Amygdala (tissue), 56 donors: ENCODE measurements at places on chromosomes 4 and X.

DNA sequence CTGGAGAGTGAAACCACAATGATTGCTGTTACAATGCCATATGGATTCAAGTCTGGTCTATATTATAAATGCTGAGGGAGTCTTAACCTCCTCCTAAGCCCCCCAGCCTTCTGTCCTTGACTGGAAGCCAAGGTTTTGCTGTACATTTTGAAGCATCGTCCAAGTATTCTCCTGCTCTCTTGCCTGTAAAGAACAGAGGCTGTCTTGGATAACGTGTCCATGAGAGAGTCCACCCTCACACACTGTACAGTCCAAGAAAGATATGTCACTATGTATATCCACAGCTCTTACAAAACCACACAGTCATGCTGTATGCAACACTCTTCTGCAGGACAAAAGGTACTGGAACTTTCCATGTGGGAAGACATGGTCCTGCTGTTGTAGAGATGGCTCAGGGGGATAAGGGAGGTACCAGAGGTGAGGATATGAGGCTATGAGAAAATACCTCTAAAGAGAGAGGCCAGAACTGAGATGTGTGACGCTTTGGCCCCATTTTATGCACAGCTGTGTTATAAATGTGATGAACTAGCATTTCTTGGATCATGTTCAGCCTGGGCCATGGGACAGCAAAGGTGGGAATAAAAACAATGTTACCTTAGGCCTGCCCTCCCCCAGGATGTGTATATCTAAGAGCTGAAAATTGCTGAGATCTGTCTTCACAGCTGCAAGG lies 678.6 kb downstream of the IQCM start:
- no peak for DNase-seq

GRCh38 chr4:141058591-141059512 lies 74.4 kb downstream of the RNF150 start:
- DNase-seq, result no peak

GRCh38 chrX:35090801-35091200 lies 148.2 kb downstream of the FAM47B start:
- no peak for DNase-seq

- DNase-seq, result no peak
Observed at GRCh38 chrX:144916785-144917184, 330.5 kb upstream of the SPANXN1 start.

- DNase-seq, result no peak
Observed at GRCh38 chr4:163367651-163368050, 24.0 kb downstream of the NPY5R start.

- no peak for DNase-seq
Observed at GRCh38 chr4:112589206-112589605, 47.5 kb downstream of the ZGRF1 start.

DNA sequence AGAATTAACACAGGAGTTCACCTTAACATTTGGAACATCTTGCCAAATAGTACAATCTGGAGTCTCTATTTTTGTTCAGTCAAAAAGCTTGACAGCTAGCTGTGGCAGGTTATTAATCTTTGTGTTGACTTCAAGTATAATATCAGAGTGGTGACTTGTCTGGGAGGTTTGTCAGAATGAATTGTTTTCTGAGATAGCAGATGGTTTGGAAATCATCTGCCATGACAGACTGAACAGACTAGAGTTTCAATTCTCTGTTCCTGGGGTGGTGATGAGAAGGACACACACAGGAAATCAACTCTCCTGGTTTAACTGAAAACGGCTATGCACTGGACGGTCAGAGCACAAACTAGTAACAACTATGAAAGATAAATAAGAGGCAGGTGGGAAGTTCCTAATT lies 203.3 kb upstream of the EMCN start:
- no peak for DNase-seq

DNA sequence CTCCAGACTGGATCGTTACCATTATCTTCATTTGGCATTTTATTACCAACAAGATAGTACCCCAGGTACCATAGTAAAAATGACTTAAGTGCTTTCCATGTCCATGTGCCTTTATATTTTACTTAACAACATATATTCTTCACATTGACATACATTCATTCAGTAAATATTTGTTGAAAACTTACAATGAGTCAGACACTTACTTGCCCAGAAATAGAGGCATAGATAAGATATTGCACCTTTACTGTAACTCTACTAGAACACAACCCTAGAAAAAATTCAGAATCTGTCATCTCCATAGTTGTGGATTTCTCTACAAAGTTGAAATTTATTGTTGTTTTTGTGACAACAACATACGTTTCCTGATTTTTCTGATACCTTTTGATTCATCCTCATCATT lies 640.6 kb downstream of the RPA4 start:
- no peak for DNase-seq

GRCh38 chr4:89574176-89574575 lies 262.8 kb downstream of the SNCA start:
- no peak for DNase-seq

- DNase-seq, result no peak
Observed at GRCh38 chr4:91764085-91764484, 539.7 kb upstream of the GRID2 start.

DNA sequence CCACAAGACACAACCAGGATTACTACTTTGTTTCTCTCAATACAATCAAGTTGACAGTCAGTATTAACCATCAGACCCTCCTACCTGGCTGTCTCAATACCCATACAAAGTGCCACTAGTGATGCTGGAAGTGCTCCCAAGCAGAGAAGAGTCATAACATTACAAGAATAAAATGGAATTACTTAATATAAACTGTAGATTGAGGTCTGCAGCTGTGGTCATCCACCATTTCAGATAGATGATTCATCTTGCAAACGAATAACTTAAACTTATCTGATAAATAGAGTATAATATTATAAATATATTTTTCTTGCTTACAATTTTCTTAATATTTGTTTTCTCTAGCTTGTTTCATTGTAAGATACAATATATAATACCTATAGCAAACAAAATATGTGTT lies 1034.2 kb upstream of the PCDH10 start:
- DNase-seq, result no peak

- no peak for DNase-seq
Observed at GRCh38 chrX:13721819-13722519, 12.5 kb downstream of the TRAPPC2 start.

DNA sequence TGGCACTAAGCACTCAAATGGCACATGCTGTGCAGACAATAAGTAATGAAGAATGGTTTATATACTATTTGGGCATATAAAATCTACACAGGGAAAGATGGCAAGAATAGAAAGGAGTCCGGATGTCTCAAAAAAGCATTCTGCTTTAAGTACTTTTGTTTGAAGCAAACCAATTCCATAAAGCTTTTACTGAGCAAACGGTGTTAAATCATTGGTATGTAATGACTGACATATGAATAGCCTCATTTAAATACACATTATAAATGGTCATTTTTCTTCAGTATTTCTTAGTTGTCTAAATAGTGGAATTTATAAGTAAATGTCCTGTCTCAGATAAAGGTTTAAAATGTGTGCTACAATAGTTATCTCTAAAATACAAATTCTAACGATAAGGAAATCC lies 6.0 kb downstream of the FBXO8 start:
- no peak for DNase-seq

DNA sequence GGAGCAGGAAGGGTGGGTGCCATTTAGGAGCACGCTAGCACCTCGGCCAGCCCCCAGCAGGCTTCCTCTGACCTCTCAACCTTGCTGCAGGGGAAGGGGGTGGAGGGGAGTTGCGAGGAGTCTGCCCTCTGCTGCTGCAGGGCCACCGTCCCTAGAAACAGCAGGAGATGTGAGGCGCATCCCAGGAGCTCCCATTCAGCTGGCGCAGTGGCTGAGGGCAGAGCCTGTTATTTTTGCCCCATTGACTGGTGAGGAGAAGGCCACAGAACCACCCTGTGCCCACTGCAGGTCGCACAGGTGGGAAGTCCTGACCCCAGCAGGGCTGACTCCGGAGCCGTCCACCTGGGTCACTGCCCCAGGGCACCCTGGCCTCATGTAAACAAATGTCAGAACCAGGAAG lies 8.0 kb downstream of the PDE6B start:
- DNase-seq, result no peak

DNA sequence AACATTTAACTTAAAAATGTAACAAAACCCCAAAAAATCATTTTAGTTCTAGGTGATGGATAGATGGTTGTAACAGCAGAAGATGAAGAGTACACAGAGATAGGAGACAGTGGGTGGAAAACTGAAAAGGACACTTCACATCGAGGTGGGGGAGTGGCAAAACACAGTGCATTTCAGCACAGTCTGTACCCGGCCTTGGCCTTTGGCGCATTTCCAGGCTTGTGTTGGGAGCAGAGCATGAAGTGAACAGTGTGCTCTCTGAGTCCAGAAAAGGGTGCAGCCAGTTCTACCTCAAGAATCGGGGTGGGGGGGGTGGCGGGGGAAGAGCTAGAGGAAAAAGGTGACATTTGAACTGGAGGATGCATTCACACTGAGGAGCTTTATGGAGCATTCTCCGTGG lies 4.3 kb downstream of the TSPYL2 start:
- DNase-seq, result peak; percentile 20

- DNase-seq, result no peak
Observed at GRCh38 chr4:143099693-143100092, 85.0 kb upstream of the USP38 start.

GRCh38 chr4:5921101-5921980 lies 28.5 kb upstream of the CRMP1 start:
- no peak for DNase-seq

DNA sequence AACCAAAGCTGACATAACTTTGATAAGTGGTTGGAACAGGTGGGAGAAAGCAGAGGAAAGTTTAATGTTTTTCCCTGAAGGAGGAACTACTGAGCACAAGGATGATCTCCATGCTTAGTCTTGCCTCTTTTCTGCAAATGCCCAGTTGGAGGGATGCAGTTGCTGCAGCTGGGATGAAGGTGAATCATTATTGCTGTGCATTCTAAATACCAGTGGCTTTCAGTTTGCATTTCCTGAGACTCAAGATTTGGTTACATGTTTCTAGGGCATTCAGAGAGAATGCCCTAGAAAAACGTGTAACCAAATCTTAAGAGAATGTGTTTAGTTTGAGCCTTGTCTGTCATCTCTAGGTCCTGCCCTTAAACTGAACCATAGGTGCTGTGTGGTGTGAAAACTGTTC lies 42.2 kb downstream of the METTL14 start:
- no peak for DNase-seq

DNA sequence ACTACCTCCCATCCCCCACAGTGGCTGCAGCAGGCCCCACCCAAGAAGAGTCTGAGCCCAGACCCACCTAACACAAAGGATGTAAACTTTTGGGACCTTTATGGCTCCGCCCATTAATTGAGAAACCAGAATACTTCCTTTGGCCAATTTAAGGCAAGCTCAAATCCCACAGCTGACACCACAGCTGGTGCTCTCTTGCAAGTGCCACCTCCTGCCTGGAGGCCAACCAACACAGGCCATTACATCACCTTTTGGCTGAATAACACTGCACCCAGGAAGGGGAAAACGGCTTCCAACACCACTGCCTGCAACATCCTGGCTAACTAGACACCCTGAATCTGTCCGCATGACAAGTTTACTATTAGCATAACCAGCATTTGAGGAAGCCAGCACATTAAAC lies 248.8 kb downstream of the PRDM5 start:
- no peak for DNase-seq

DNA sequence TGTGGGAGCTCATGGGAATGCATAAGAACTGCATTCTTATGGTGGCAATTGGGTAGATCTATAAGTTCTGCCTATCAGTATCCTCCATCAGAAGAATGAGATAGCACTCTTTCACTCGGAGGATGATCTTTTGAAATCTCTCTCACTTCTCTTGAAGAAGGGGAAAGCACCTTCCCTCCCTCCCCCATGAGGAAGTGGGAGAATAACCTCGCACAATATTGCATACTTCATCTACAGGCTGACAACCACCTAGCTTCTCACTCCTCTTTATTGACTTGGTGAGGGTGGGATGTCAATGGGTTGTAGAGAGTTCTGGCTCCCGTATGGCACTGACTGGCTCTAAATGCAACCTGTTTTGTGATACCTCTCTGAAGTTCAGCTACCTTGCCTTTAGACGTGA lies 146.7 kb upstream of the SPOCK3 start:
- DNase-seq, result no peak

DNA sequence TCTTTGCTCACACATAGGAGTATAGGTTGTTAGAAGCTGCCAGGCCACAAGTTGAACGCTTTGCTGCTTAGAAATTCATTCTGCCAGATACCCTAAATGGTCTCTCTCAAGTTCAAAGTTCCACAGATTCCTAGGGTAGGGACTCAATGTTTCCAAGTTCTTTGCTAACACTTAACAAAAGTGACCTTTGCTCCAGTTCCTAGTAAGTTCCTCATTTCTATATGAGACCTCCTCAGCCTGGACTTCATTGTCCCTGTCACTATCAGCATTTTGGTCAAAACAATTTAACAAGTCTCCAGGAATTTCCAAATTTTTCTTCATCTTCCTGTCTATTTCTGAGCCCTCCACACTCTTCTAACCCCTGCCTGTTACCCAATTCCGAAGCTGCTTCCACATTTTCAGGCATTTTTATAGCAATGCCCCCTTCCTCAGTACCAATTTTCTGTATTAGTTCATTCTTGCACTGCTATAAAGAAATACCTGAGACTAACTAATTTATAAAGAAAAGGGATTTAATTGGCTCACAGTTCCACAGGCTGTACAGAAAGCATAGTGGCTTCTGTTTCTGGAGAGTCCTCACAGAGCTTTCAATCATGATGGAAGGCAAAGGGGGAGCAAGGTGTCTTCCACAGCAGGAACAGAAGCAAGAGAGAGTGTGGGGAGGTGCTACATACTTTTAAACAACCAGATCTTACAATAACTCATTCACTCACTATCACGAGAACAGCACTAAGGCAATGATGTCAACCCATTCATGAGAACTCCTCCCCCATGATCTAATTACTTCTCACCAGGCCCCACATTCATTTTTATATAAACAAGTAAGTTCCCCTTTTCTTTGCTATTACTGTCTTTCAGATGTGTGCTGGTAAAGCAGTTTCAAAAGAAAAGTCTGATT lies 11.5 kb upstream of the TLR1 start:
- DNase-seq, result no peak

DNA sequence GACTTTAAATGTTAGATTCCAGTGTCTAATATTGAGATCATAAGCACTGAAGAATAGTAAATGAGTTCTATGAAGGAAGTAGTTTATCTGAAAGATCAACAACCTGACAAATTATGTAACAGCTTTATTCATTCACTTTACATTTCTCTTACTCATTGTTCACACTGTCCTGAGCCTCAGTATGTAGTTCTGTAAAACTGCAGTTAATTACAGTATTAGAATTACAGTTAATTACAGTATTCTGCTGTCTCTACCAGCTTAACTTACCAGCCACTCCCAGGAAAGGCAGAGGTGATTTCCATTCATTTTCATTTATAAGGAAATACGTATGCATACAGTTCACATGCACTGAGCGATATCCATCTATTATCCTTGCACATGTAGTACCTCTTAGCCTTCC lies 32.7 kb downstream of the NFKB1 start:
- DNase-seq, result no peak

DNA sequence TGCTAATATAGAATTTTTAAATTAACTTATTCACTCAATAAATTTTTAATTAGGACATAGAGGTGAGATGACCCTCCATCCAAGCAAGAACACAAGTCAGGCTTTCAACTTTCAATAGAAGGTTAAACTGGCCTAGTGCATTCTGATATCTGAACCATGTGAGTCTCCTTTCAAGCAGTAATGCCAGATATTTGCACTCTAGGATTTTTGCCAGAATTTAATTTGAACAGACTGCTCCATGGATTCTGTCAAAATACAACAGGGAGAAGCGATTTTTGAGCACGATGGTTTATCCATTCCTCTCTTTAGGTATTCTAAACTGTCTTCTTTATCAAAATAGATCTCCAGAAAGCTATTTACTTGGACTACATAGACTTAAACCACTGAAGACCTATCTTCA lies 72.0 kb upstream of the DCLK2 start:
- DNase-seq, result no peak
